Gastrocnemius medialis (tissue), 4 donors: ENCODE measurements at places on chromosomes 5 and 9. TPM values are rescaled to one million over a fixed set of nuclear protein-coding genes. Genes with fewer than 3 reads are reported as not detected.

- DNase-seq = no peak
Measured at GRCh38 chr9:89529243-89530035, 31.5 kb upstream of the SEMA4D start.

- DNase-seq = no peak
Measured at GRCh38 chr9:526904-527591, 312.4 kb downstream of the DOCK8 start.

CSNK1G3 gene
- total RNA-seq = 14.6 TPM

- DNase-seq = no peak
Measured at GRCh38 chr5:82334085-82334692, 56.0 kb upstream of the RPS23 start.

DNA sequence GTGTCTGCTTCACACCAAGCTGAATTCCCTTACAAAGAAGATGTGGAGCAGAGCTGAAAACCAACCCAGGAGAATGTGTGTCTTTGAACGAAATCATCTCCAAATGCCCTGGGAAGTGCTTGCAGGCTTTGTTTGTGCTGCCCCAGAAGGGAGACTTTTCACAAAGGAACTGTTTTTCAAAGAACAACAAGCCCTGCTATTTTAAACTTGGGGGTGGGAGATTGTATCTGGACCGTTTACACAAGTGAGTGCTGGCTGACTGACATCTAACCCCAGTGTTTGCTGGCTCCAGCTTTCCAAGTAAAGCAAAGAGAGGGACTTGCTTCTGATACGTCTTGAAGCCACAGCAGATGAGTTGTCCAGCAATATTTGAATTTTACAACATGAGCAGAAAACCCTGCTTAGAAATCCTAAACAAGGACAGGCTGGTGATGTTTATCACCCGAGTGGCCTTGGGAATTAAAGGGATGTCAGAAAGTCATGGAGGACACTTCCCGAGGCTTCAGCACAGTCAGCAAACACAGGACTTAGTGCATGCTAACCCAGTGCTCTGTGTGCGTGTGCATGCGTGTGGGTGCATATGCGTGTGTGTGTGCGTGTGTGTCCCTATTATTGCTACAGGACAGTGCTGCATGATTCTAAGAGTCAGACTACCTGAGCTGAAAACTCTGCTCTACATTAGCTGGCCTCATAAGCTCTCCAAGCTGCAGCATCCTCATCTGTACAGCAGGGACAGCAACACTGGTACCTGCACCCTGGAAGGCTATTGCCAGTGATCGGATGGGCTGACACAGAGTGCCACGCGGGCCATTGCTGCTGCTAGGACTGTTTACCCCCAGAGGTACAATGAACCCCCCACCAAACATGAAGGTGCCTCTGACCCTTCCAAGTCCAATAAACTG lies 1.4 kb downstream of the ADAMTS12 start:
- DNase-seq = no peak

- no peak for DNase-seq
Measured at GRCh38 chr9:126453156-126453963, 126.7 kb downstream of the MVB12B start.

GRCh38 chr9:96619491-96620180 lies at the start of gene CDC14B:
Gene CDC14B (minus strand): TSS chr9:96619843. CDS start chr9:96619378, 465 bp downstream.
- DNase-seq = peak; percentile 57

GRCh38 chr5:119515192-119515591 lies 62.9 kb downstream of the HSD17B4 start:
- DNase-seq = no peak

PLK2 gene
- total RNA-seq = 6.5 TPM

- no peak for DNase-seq
Measured at GRCh38 chr9:34371886-34372466, 4.7 kb downstream of the MYORG start.

DNA sequence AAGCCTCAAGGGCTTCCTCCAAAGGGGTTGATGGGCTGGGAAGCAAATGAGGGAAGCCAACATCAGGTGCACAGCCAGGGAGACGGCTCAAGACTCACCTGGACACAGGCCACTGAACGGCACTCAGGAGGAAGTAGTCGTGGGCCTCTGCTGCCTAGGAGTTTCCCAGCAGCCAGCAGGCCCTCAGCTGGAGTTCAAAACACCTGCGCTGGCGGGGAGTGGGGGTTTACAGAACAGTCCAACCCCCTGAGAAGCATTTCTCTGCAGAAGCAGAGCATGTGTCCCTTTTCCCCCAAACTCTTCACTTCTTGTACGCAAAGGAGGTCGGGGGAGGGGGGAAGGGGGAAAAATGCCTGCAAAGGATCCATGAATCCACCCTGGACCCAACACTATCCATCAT lies 2.3 kb downstream of the WHRN start:
- no peak for DNase-seq

PTRH1 gene
- total RNA-seq = 21.7 TPM

GRCh38 chr9:126805554-126806262 lies 868 bp downstream of the ZBTB43 start:
- DNase-seq = peak; percentile 98

- DNase-seq = no peak
Measured at GRCh38 chr9:10605388-10605787, 7.4 kb downstream of the PTPRD start.

- no peak for DNase-seq
Measured at GRCh38 chr5:94674490-94675382, 56.3 kb downstream of the SLF1 start.

- no peak for DNase-seq
Measured at GRCh38 chr9:136709454-136710109, 2.8 kb upstream of the DIPK1B start.

GRCh38 chr5:62682059-62682458 lies 103.4 kb downstream of the LRRC70 start:
- DNase-seq = no peak

- no peak for DNase-seq
Measured at GRCh38 chr5:139701056-139701741, 53.0 kb downstream of the CXXC5 start.

- no peak for DNase-seq
Measured at GRCh38 chr5:129958581-129958980, 54.3 kb downstream of the CHSY3 start.

GRCh38 chr9:81777482-81777881 lies 88.1 kb upstream of the TLE1 start:
- DNase-seq = no peak

DNA sequence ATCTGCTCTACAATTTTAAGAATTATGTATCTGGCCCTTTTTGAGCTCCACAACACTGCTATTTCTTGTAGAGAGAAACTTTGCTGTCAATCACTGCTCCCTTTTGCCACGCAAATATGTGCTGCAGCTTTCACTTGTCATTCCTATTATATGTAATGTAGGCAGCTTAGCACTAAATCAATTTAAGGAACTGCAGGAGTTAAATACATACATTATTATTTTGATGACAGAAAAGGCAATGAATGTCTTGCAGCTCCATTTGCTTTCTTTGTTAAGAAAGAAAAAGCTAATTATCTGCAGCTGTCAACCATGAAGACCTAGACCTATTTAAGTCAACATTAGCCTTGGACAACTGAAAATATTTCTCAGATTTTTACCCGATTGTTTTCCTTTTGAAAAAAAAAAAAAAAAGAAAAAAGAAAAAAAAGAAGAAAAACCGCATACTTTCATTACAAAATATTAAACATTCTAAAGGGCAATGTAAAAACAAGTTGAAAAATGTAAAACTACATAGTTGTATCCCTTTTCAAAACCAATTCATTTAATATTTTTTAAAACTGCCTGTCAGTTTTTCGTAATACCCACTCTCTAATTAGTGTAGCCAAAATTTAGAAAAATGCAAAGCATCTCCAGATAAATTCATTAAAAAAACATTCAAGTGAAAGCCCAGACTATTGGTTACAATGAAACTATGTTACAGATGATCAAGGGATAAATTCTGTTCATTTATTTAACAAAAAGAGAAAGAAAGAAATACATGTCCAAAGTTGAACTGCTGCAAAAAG lies 57.2 kb downstream of the RFX3 start:
- no peak for DNase-seq

- no peak for DNase-seq
Measured at GRCh38 chr5:85515588-85515987, 1102.2 kb upstream of the COX7C start.

- DNase-seq = no peak
Measured at GRCh38 chr9:135413086-135413375, 66.6 kb upstream of the PPP1R26 start.

RNF145 gene
- total RNA-seq = 8.4 TPM

GRCh38 chr5:77167695-77168121 lies 42.8 kb upstream of the PDE8B start:
- DNase-seq = no peak

DNA sequence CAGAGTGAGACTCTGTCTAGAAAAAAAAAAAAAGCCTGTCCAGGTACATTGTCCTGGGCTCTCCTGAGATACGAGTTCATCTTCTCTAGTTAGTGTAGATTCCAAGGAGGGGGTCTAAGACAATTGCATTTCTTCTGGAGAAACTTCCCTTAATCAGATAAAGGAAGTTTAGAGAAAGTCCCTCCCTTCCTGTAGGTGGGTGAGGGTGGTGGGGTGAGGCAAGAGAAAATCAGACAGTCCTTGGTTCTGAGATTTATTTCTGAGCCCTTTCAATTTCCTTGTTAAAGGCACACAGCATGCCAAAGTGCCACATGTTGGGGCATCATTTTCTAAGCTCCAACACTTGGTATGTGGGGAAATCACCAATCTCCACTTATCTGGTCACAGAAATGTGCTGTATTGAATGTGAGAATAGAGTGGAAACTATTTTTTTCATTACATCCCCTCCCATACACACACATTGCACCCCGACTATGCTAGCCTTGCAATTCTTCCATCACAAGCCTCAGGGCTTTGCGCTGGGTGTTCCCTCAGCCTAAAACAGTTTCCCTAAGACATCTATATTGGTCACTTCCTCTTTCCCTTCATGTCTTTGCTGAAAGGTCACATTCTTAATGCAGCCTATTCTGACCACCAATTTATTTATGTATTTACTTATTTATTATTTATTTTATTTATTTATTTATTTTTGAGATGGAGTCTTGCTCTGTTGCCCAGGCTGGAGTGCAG lies 5.1 kb upstream of the TUT7 start:
- peak; percentile 16 for DNase-seq

ECSCR gene
- total RNA-seq = 5.9 TPM

GRCh38 chr9:28293369-28294090 lies 720.2 kb upstream of the C9orf72 start:
- no peak for DNase-seq

GRCh38 chr5:123367739-123368138 lies 55.5 kb downstream of the CEP120 start:
- DNase-seq = no peak

DNA sequence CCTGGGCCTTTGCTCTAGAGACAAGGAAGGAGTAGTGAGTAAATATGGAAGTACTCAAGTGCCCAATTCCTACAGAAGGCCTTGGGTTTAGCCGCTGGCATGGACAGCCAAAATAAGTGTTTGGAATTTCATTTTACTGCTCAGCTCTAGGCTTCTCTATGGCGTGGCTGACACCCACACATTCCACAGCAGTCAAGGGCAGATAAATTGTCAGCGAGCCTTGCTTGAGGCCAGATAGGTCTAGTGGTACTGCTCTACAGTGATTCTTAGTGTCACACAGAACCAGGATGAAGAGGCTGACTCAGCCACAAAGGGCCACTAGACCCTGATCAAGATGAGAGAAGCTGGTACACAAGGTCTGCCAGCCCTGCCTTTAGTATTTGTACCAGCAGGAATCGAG lies 111.0 kb upstream of the NFIB start:
- DNase-seq = no peak

NEUROG1 gene
- total RNA-seq = not detected

DNA sequence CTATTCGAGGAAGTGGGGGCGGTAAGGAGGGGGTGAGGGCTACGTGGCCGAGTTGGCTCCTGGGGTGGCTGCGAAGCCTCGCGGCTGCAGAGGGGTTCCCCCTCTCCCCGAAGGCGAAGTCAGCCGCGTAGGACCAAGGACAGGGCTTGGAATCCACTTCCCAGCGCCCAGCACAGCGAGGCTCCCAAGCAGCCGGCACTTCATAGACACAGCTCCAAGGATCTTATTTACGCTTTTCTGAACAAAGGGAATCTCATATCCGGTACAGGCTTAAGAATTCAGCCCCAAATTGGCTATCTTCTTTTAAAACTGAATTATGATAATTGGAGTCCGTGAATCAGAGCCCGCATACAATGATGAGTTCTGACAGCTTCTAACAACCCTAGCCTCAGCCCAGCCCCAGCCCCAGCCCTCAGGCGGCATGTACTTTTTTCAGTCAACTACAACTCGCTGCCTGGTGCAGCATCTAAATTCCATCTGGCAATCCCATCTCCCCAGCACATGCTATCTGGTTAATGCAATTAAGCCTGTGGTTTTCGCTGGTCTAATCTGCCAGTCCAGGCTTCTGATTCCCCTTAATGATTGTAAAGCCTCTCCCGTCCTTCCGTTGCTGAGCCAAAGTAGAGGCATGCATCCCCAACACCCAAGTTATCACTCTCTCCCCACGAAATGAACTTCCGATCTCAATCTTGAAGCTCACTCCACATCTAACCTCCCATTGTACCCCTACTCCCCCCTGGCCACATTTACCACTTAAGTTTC lies 1.0 kb downstream of the ELAVL2 start:
- DNase-seq = no peak
